Tongue (tissue), 3 donors: ENCODE measurements at places on chromosomes 2 and 18. TPM values are rescaled to one million over a fixed set of nuclear protein-coding genes. Genes with fewer than 3 reads are reported as not detected.

GRCh38 chr18:14117606-14118005, 14.6 kb downstream of the ZNF519 start:
- DNase-seq = no peak

DNA sequence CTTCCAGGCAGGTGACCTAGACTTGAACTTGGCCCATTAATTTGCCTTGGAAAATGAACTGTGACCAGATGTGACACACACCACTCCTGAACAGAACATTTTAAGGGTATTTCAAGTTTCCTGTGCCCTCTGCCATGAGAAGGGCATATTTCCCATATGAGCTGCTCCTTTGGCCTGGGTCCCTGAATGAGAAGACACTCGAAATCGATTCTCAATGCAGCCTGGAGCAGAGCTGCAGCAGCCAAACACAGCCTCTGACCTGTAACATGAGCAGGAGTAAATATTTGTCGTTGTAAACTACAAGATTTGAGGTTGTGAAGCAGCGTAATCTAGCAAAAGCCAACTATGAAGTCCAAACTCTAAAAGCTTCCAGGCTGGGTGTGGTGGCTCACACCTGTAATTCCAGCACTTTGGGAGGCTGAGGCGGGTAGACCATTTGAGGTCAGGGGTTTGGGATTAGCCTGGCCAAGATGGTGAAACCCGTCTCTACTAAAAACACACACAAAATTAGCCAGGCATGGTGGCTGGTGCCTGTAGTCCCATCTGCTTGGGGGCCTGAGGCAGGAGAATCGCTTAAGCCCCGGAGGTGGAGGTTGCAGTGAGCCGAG, 30.1 kb upstream of the SOS1 start:
- peak; percentile 67 for DNase-seq

- no peak for DNase-seq
Observed at GRCh38 chr18:59308938-59309260, 9.6 kb downstream of the CPLX4 start.

GRCh38 chr2:71581026-71581425, 127.7 kb downstream of the DYSF start:
- DNase-seq = peak; percentile 54

DNA sequence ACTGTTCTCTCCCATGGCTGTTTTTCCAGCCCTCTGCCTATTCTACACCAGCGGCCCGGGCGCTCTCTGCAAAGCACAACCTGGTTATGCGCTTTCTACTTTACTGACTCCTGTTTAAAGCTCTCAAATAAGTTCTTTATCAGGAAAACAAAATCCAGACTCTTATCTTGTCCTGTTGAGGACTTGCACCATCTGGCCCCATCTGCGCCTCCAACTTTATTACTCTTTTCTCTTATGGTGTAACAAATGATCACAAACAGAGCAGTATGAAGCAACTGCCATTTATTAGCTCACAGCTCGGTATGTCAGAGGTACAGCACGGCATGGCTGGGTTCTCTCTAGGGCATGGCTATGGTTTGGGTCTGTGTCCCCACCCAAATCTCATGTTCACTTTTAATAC, 236.5 kb upstream of the NT5C1B start:
- no peak for DNase-seq

Gene FIGN
- 1.9 TPM for total RNA-seq

Gene ABCB11
- total RNA-seq = not detected
